Fibroblast of skin of left biceps (primary cell): ENCODE measurements at places on chromosomes 5 and 9.

DNA sequence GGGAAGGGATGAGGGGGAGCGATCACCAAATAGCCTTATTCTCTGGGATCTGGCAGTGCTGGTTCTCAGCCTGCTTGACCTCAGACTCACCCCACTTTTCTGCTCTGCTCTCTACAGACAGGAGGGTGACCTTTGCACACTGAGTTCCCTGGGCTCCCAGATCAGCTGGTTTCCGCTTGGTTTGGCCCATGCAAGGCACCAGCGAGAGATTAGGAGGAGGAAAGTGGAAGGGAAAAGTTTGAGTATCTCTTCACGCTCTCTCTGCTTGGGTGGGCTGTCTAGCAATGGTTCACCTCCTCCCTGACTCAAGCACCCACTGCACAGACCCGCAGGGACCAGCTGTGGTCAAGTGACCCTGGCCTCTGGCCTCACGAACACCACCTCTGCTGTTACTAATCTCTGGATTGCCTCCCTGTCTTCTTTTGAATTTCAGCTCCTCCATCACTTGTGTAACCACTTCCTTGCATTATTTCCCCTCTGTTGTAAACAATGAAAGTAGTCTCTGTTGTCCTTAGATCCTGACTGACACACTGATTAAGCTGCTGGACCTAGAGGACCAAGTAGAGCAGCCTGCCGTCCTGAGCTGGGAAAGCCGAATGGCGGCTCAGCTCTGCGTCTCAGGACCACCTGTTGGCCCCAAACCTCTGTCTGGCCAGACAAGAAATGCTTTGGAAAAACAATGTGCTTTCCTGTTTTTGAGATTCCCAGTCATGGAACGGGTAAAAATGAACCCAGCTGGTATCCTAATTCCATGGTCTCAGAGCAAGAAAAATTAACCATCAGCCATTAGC lies 186.6 kb downstream of the CRB2 start:
- no peak for DNase-seq

- peak; percentile 87 for DNase-seq
Observed at GRCh38 chr5:132293992-132294727, at the start of gene SLC22A4. TSS of gene SLC22A4 (plus strand) at chr5:132294394. CDS start at chr5:132294617, 223 bp downstream.

GRCh38 chr5:54383225-54383901 lies 72.1 kb upstream of the HSPB3 start:
- no peak for DNase-seq

GRCh38 chr5:76083555-76084495 lies 642 bp downstream of the SV2C start:
- no peak for DNase-seq

DNA sequence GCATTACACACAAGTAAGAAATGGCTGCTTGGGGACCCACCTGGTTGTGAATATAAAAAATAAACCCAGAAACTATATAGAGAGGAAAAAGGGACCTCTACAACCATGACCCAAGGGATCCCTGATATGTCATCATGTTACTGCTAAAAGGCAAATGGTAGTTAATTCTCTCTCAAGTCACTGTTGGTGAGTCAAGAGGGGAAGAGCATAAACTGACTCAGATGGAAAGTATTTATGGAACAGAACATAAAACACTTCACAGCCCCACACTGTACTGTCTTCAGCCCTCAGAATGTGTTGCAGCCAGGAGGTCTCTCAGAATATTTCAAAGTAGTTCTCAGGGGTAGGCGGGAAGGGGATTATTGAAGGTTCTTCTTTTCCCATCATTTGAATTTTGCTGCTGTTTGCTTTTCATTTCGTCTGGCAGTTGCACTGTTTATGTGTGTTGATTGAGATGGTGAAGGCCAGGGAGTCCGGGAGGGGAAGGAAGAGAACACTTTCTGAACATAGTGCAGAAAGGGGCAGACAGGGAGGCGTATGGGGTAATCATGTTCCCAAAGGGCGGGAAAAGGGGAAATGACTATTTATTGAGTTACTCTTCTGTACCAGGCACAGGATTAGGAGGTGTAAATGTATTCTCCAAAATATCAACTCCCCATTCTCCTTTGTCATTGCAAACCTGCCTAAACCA lies 85.5 kb downstream of the TEK start:
- DNase-seq = peak; percentile 56

GRCh38 chr5:370311-370958 lies 48.9 kb downstream of the AHRR start:
- DNase-seq = no peak

DNA sequence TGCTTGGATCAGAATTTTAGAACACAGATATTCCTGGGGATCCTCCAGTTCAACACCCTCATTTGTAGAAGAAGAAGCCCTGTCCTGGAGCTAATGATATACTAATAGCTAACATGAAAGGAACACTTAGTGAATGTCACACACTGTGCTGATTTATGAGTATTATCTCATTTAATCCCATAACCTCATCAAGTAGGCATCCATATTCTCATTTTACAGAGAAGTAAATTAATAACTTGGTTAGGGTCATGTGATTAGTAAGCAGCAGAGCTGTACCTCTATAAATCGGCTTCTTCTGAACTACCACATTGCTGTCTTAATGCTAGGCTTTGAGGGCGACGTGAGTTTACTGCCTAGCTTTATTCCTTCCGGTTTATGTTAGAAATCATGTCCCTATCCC lies 6.0 kb downstream of the TTC23L start:
- no peak for DNase-seq

DNA sequence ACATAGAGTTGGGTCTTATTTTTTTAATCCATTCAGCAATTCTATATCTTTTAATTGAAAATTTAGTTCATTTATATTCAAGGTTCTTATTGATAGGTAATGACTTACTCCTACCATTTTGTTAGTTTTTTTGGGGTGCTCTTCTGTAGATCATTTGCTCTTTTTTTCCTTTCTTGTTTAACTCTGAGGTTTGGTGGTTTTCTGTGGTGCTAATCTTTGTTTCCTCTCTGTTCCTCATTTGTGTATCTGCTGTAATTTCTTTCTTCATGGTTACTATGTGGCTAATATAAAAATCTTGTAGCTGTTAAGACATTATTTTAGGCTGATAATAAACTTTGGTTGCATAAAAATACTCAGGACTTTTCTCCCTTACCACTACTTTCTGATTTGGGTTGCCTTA lies 181.6 kb upstream of the DMRTA1 start:
- no peak for DNase-seq

- DNase-seq = no peak
Observed at GRCh38 chr5:52892242-52892878, 96.8 kb upstream of the ITGA2 start.

- no peak for DNase-seq
Observed at GRCh38 chr9:1443450-1443849, 393.3 kb downstream of the DMRT2 start.

- no peak for DNase-seq
Observed at GRCh38 chr9:89872426-89872912, 267.7 kb downstream of the GADD45G start.

DNA sequence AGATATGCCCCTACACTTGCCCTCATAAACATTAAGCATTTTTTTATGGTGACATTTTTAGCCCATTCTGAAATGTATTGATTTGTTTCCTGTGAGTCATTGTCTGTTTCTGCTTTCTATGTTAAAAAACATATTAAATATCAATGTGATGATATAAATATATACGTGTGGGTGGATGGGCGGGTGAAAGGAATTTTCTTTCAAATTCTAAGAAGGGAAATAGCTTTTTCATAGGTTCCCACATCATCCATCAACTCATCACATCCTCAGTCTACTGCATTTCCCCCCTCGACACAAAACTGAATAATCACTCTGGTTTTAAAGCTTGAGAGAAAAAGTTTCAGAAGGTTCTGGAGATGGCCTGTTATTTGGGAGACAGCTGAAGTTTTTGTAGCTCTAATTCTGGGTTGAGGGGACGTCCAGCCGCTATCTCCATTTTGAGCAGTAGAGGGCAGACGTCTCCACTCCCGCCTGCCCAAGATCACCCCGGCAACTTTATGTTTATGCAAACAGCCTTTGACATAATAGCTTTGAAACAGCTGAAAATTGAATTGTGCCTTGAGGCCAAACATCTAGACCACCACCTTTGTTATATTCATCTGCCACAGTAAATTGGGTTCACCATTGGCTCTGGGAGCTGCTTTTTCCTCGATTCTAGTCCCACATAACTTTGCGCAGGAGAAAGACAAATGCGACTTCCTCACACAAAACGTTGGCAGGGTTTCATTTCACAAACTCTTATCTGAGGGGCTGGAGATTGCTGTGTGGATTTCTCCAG lies 216.2 kb upstream of the CLINT1 start:
- DNase-seq = peak; percentile 98

DNA sequence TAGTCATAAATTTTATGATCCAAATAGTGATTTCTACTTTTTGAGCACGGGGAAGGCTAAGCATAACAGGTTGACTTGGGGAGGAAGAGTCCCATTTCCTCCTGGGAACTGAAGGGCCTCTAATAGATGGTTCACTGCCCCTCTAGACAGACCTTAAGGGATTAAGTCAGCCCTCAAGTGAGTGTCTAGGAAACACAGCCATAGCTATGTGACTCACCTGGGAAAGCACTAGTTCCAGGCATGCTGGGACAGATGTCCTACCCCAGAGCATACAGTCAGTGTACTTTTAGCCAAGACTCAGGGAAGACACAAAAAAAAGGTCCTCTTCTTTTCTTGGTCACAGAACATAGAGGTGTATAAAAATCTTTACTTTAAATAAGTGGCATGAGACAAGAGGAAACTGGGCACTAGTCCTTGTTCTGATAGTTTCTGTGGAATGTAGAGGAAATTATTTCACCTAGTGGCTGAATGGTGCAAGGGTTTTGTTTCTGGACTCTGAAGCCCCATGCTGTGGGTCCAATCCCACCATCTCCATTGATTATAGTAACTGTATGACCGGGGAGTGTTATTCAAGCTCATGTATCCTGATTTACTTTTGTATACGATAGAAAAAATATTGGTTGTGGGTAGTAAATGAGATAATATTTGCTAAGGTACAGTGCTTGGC lies 86.0 kb downstream of the NREP start:
- DNase-seq = no peak

DNA sequence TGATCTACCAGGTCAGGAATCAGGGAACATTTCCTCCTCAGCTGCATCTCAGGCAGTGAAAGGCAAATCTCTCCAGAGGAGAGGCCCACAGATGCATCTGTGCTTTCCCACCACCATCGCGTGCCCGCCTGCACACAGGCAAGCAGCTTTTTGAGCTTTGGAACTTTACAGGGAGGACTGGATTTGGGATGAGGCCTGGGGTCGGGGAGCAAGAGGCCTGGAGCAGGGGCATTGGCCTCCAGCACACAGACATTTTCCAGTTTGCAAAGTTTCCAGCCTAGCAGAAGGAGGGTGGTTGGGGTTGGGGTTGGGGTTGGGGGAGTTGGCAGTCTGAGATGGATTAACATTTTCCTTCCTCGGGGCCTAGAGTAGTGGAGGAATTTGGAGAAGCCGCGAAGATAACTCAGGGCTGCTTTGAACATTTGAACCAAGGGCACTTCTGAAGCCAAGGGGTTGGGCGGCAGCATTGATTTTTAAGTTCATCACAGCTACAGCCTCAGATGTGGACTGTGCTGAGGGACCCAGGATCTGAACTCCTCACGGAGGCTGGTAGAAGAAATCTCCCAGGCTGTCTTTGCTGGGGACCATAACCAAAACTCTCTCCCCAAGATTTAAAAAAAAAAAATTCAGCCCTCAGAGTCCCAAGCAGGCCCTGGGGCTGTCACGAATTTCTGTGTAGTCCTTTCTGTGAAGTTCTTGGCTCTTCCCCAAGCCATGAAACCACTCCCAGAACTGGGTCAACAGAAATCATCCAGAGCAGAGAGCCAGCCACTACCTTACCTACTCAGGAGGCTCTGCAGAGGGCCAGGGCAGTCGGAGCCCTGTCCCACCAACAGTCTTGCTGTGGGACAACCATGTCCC lies 25.6 kb downstream of the C5orf15 start:
- no peak for DNase-seq

DNA sequence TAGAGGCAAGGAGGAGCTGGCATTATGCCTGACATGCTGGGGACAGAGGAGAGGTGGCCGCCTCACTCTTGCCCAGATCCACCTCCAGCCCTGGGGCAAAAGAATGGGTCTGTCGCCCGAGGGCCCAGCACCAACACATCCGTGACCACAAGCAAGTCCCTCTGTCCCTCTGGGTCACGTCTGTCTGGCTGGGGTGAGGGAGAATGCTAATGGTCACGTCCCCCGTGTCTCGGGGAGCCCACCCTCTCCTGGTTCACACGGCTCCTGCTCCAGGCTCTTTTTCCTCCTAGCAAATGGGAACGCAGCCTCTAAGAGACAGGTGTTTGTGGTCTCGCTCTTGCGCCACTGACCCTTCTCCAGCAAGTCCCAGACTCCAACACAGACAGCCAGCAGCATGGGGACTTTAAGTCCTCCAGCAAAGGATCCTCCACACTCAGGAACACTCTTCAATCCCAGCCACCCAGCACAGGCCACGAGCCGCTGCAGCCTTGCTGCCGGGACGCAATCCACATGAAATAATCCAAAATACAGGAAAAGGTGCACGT lies 4.1 kb downstream of the ENG start:
- DNase-seq = no peak

DNA sequence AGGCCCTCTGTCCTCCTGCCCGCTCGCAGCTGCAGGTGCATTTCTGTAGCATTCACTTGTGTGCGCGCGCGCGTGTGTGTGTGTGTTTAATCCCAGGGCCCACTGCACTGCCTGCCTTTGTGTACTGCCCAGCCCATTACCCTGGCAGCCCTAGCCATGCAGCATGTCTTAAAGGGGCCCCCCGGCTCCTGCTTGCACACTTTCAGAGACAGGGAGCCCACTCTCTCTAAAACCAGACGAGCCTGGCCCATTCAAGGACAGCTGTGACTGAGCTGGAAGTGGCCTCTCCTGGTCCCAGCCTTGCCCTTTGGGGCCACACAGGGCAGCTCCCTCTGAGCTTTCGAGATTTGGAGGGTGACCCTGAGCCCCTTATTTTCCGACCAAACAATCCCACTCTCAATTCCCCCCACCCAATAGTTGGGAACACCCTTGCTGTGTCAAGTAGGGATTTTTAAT lies 98.9 kb downstream of the DAB2IP start:
- no peak for DNase-seq

DNA sequence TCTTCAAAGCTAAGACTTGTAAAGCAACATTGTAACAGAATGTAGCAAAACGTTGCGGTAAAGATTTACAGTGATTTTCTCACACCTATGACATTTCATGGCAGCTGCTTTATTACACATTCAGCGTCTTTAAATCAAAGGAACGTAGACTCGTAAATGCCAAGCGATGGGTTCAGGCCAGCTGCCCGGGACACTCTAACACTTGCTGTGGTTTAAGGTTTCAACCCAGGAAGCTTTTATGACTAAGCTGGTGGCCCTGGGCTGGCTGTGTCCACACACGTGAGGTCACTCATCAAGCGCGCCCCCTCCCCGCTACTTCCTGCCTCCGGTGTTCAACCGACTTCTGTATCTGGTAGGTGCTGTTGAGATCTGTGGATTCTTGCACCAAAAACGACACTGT lies 2.5 kb downstream of the SLC6A18 start:
- no peak for DNase-seq

GRCh38 chr9:129939431-129939830 lies 103.6 kb downstream of the FNBP1 start:
- DNase-seq = peak; percentile 55

DNA sequence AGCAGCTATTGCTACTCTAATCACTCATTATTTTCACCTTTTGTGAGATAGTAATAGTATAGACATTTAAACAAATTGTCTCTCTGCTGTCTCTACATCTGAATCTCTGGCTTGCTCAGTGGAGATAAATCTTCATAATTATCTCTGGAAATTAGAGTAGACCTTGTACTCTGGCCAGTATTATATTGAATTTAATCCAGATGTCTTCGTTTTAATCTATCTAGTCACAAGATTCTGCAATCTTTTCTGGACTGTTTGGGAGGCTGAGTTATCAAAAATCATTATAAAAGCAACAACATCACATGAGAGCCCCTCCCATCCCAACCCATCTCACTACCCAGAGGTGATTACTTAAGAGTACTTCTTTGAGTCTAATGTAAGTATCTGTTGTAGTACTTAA lies 19.0 kb downstream of the ARHGAP26 start:
- DNase-seq = no peak
